ENCODE measurements at places on chromosomes 3 and 15.

DNA sequence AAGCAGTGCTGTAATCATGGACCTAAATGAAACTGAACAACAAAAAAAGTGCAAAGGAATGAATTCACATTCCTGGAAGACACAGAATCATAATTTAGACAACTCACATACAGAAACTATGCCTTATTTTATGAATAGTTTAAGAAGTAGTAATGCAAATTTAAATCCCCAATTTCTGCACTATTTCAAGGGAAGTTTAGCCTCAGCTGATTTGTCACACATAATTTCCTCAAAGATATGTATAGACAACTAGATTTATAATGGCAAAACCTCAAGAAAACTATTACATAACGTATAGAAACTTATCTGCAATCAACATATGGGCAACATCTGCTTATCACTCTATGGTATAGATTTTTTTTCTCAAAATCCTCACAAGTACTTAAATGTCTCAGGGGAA lies 7.8 kb upstream of the PTX3 start:
- DNase-seq: no peak

- DNase-seq: no peak
Observed at GRCh38 chr3:21752749-21753347, 1.8 kb upstream of the ZNF385D start.

DNA sequence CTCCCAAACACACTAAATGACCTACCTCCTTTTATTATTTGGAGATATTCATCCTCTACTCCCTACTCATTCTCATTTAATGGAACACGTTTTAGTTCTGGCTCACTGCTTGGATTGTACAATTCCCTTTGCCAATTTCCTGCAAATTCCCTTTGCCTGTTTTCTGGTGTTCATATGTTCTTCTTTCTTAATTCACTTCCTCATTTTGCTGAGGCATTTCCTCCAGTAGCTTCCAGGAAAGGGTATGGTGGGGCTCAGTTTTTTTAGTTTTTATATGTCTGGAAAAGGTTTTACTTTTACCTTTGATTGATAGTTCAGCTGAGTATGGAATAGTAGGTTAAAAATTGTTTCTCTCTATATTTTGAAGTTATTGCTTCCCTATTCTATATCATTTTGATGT lies 143.6 kb upstream of the GOLIM4 start:
- DNase-seq: no peak

GRCh38 chr3:53614307-53614706 lies 119.9 kb downstream of the CACNA1D start:
- no peak for DNase-seq

GRCh38 chr15:48880070-48880634 lies 2.2 kb downstream of the EID1 start:
- no peak for DNase-seq

- DNase-seq: no peak
Observed at GRCh38 chr3:113193719-113194118, 17.6 kb upstream of the BOC start.

DNA sequence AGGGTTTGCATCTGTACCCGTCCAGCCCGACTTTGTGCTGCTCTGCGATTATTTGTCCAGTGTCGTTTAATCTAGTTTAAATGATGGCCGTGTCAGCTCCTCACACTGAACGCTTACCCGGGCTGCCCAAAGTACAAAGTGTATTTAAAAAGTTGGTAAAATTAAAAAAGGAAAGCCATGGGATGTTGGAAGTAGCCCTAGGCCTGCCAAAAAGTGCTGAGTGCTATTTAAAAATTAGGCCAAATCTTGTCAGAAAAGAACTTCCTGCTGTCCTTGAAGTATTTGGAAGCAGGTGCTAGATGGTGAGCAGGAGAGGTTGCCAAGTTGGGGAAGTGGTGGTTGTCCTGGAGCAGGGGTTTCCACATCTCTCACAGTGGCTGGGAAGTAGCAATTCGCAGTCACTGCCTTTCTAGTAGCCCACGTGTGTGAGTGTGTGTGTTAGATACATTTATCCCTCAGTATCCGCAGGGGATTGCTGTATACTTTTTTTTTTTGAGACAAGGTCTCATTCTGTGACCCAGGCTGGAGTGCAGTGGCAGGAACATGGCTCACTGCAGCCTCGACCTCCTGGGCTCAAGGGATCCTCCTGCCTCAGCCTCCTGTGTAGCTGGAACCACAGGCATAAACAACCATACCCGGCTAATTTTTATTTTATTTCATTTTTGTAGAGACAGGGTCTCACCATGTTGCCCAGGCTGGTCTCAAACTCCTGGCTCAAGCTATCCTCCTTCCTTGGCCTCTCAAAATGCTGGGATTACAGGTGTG lies 664 bp downstream of the PPCDC start:
- no peak for DNase-seq

DNA sequence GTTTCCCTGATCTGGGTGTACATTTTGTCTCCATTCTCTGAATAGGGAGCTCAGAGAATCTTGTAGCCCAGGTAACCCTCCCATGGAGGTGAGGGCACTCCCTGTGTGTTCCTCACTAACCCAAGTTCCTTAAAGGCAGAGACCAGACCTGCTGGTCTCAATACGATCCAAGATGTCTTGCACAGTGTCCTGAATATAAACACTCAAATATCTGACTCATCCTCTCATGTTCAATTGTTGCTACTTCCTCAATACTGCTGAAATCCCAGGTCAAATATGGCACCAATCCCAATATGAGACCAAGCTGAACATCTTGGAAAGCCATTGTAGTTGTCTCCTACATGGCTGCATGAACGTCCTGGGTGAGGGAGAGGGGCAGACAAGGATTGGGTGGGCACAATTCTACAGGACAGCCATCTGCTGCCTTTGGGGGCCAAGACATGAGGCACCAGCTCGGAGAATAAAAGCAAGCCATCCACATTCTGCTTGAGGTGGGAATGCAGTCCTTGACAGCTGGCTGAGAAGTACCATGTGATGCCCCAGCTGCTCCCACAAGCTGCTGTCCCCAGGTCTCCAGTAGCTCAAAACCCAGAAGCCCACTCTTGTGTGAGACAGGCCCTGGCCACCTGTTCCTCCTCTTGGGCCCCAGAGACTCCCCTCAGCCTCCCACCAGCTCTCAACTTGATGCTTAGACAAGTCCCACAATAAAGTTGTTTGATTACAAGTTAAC lies 18.2 kb downstream of the TBC1D2B start:
- no peak for DNase-seq

- DNase-seq: no peak
Observed at GRCh38 chr15:59332009-59332408, 40.7 kb downstream of the MYO1E start.

DNA sequence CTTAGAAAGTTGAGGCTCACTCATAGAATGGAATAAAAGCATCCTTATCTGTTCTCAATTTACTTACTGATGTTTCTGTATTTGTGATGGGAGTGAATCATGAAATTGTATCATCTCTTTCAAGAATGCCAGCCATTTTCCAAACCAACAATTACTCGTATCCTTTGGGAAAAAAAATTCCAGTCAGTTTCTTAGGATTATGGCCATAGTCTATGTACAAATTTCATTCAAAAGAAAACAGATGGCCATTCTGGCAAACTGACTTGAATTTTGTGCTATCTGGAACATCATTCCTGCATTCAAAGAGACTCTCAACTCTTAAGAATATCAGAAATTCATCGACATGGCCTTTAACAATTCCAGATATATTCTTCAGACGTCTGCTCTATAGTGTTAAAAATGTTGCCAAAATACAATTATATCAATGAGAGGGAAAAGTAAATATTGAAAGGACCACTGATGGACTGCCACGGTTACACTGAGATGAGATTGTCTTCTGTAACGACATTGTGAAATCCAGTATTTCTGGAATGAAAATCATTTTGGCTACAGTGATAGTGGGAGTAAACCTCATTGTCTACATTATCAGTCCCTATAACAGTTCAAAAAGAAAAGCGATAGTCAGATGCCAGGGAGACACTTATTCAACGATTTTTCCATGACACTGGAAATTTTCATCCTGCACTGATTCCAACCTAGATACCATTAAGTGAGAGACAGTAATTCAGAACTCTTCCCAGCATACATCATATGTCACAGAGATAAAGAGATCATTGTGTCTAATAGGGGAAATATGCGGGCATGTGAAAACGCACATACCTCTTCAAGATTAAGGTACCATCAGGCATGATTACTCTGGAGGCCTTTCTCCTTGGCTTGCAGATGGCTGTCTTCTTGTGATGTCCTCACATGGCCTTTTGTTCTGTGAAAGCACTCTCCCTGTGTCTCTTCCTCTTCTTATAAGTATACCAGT lies 953.8 kb upstream of the ALCAM start:
- DNase-seq: no peak

- no peak for DNase-seq
Observed at GRCh38 chr15:90647326-90647725, 69.8 kb upstream of the BLM start.

DNA sequence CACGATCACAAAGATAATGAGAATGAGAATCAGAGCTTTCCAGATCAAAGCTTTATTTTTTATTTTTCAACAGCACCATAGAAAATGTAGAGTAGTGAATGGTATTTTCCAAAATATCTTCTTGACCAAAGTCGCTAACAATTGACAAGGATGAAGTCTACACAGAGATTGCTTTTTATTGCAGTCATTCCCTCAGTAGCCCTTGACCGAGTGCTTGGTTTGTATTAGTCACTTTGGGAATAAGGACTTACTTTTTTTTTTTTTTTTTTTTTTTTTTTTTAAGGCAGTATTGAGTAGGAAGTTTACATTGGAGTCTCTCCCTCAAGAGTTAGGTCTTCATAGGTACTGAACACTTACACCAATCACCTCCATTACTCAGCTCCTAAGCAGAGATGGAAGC lies 39.8 kb downstream of the THRB start:
- DNase-seq: no peak

GRCh38 chr15:74511583-74511982 lies 29.4 kb upstream of the ARID3B start:
- DNase-seq: no peak

Measured in D721Med (cell line).